NCI-H510A (cell line): ENCODE measurements at places on chromosomes 6 and 20.

DNA sequence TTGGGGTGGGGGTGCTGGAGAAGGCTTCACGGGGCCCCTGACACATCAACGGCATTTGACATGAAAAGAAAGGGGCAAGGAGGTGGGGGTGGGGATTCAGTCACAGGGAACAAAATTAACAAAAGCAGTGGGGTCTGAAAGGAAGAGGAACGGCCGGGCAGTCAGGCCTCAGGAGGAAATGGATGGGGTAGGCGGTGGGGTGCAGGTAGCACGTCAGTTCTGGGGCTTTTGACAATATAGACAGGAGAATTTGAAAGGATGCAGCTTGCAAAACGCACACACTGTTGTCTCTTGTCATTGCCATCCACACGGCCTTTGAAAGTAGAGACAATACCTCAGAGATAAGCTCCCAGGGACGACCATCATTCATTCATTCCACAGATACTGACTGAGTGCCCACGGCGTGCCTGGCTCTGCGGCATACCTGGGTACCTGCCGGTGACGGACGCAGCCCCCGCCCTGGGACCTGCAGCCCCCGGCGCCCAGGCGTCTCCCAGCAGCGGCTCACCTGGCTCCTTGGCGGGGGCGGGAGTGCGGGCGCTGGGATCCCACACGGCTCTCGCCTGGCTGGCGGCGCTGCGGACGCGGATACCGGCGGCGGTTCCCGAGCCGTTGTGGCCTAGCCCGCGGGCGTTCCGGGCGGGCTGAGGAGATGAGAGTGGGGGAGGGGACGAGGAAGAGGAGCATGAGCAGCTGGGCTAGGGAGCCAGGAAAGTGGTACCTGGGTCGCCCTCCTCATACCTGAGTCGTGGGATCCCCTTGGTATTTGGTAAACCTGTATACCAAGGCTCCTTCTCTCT is at the start of gene SLC26A8:
Gene SLC26A8, minus strand, starts transcription at position 646 of the 800 bp plus-strand sequence. CDS start 4,934 bp downstream, outside the sequence.
- DNase-seq = no peak

- DNase-seq = no peak
Observed at GRCh38 chr6:134261766-134262165, 56.1 kb downstream of the SGK1 start.

DNA sequence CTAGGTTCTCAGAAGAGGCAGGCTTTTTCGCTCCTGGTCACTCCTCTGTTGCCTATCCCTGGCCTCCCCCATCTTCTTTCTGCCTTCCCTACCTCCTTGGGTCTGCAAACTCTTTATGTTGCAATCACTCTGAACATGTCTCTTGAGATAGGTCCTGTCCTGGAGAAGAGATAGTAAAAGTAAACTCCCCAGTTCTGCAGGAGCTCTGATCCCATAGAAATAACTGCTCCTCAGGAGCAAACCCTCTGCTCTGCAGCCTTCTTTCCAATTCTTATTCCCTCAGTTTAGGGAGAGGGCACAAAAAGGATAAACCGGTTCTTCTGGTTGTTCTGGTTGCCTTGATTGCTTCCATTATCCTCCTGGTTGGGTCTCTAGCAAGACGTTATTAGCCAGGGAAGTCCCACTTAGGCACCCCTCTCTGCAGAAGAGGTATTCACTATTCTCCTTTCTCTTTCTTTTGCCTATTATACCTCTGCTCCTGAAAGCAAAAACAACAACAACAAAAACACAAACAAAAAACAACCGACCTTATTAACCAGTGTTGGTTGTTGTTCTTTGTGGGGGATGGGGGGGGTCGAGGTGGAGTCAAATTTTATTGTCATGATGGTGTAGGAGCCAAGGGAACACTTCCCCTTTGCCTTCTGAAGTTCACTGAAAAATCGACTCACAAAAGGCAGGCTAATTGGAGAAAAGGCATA is 973 bp downstream of the TRIM38 start:
- peak; percentile 65 for DNase-seq

- peak; percentile 52 for DNase-seq
Observed at GRCh38 chr6:87731818-87732661, 30.0 kb upstream of the AKIRIN2 start.

DNA sequence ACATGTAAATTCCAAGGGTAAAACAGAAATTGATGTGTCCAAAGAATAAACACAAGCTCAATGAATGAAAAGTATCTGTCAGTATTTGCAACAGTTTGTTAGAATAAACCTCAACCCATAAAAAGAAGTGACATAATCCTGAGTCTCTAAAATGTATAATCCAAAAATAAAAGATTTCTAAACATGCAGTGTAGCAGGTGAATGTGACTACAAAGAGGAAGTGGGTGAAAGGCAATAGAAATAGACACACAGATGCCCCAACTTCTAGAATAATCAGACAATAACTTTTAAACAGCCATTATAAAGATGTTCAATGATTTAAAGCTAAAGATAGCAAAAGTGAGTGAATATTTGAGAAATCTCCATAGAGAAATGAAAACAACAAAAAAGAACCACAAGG is 1009.2 kb upstream of the GJE1 start:
- DNase-seq = no peak

- no peak for DNase-seq
Observed at GRCh38 chr6:14265049-14266021, 147.8 kb downstream of the CD83 start.

DNA sequence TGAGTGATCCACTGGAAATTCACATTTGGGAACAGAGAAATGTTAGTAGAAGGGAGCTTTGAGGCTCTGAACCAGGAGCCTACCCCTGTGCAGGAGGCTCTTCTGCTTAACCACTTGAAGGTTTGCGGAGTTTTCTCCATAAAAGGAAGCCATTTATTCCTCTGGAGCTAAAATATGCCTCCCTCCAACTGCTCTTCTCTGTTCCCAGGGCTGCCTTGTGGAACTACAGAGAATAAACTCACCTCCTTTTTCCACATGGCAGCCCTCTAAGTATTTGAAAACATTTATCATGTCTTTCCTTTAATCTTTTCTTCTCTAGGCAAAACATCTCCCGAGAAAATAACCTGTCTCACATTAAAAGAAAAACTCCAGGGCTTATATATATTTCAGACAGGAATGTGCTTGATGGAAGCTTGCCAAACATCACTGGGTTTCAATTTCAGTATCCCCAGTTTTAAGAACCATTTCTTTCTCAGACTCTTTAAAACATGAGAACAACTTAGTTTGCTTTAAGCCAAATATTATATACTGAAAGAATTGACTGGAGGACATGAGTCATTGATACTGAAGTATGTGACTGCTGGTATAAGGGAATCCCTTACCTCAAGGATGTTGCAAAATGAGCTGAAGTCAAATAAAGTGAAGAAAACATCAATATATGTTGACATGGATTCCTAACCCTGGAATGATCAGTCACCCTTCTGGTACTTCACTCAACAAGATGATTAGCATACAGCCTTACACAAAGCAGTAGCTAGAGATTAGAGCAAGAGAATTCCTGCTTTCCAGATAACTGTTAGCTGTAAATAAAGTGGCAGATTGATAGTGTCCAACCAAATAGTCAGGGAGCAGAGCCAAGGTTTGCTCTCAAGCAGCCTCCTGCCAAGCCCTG is 74.0 kb downstream of the ZBTB2 start:
- no peak for DNase-seq

- no peak for DNase-seq
Observed at GRCh38 chr20:61295682-61296628, 43.9 kb downstream of the CDH4 start.

GRCh38 chr6:53583451-53583850 is 38.5 kb upstream of the GCLC start:
- no peak for DNase-seq

DNA sequence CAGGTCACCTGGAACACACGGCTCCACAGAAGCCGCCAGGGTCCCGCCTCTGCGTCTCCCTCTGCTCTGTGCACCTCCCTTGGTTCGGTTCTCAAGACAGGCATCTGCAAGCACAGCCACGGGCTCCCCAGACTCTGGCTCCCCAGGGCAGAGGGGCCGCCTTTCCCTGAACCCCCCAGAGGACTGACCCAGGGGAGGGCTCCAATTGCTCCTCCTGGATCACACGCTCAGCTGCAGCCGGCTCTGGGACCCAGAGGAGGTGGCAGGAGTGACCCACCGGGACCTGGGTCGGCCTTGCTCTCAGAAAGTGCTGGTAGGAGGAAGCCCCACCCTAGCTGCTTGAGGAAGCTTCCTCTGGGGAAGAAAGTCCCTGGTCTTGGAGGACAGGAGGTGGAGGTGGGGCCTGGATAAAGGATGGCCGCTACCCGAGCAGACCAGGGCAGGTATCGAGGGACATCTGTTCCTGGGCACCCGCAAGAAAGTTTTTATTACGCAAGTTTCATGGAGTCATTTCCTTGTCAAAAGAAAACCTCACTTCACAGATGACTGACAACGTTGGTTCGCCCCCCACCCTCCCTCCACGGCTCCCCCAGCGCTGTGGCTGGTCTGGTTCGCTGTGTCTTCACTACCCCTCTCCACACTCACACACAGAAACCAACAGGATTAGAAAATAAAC is 103.9 kb upstream of the AFDN start:
- DNase-seq = no peak

- peak; percentile 4 for DNase-seq
Observed at GRCh38 chr6:28981833-28982475, 23.2 kb downstream of the ZNF311 start.

DNA sequence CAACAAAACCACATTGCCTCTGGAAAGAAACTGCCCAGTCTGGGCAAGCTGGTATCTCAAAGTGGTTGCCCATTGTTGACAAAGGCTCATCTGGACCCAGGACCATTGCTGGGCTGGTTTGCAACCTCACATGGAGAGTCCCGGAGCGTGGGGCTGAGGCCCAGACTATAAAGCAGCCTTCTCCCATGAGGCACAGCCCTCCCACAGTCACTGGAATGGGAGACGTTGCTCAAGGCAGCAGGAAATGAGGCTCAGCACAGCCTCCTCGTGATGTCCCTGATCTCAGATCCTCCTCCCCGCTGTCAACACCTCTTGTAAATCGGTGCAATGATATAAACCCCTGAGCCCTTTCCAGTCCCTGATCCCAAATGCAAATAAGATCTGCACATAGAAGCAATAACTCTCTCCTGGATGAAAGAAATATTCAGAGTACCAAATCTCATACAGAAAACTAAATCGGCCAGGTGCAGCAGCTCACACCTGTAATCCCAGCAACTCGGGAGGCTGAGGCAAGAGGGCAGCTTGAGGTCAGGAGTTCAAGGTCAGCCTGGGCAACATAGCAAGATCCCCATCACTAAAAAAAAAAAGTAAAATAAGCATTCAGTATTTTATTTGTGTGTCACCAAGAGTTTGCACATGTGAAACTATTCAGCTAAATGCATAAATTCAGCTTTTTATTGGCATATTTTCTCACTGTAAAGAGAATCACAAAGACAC is 103.0 kb upstream of the RREB1 start:
- no peak for DNase-seq

DNA sequence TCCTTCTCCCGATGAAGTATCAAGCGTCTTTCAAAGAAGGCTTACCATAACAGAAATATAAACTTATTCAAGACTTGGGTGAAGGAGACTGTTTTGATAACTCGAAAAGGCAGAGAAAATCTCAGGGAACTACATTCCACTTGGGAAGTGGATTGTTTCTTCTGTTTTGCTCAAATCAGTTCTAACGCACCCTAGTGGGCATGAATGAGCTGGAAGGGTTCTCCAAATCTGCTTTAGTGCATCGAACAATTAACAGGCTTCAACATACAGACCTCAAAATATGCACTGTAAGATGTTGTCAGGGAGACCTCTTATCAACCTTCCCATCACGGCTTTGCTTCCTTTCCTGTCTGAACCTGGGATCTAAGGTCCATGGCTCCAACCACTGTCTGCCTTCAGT is 392.5 kb downstream of the CD83 start:
- DNase-seq = no peak

DNA sequence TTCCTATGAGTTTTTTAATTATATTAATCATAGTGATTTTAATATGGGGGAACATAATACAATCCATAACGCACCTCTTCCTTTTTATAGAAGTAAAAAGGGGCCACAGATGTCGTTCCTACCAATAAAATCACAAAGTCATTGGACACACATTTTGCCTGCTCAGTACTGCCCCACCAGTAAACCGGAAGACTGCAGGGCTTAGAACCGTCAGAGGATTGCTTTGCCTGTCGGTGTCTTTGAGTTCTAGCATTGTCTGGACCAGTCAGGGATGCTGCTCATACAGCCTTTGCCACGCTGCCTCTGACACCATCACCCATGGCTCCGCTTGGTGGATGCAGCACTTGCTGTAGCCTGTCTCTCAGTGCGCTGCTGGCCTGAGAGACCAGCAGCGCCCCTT is 853.6 kb downstream of the C6orf118 start:
- DNase-seq = no peak

GRCh38 chr6:32118782-32119628 is 9.0 kb downstream of the ATF6B start:
- peak; percentile 10 for DNase-seq

- no peak for DNase-seq
Observed at GRCh38 chr6:75124983-75125382, 80.9 kb downstream of the COL12A1 start.

GRCh38 chr20:50663095-50663821 is 28.1 kb downstream of the RIPOR3 start:
- DNase-seq = no peak

DNA sequence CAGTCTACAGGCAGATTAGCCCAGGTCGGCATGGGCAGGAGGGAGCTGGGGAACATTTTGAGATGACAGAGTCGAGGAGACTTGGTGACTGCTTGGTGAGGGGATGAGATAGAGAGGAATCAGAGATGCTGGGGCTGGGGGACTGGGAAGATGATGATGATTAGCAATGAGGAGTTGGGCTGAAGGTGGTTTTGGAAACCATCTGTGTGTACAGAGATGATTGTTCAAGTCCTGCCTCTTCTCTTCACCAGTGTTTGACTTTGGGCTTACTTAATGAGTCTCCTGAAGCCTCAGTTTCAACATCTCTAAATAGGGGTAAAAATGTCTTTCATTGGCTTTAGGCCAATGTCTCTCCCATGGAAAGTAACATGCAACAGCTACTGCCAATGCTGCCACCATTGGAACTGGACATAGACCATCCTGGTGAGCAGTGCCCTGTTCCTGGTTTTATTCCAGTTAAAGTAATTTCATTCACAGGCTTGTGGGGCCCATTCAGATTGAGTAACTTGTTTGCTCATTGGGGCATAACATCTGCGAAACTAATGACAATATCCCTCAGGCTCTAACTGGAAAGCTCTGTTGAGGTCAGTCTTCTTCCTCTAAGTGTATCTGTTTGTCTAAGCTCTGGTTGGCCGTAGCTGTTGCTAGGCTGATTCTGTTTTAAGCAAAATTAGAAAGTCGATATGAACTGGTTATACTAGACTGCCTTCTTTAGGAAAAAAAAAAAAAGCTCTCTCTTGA is 99.1 kb downstream of the ARMC2 start:
- DNase-seq = no peak

- no peak for DNase-seq
Observed at GRCh38 chr20:36908603-36909002, 32.7 kb downstream of the TLDC2 start.

- DNase-seq = no peak
Observed at GRCh38 chr20:4973330-4974097, 27.8 kb downstream of the SLC23A2 start.

- DNase-seq = no peak
Observed at GRCh38 chr20:31704225-31705119, 18.2 kb downstream of the BCL2L1 start.

- DNase-seq = no peak
Observed at GRCh38 chr6:13184547-13184946, 143.8 kb downstream of the TBC1D7 start.
